ENCODE measurements at places on chromosomes 12 and 14.
A peak's percentile ranks its signal among the peaks of the same experiment; 100 is the strongest.

GRCh38 chr12:106855221-106855758 is 80.8 kb downstream of the RIC8B start:
- DNase-seq: peak; percentile 1

DNA sequence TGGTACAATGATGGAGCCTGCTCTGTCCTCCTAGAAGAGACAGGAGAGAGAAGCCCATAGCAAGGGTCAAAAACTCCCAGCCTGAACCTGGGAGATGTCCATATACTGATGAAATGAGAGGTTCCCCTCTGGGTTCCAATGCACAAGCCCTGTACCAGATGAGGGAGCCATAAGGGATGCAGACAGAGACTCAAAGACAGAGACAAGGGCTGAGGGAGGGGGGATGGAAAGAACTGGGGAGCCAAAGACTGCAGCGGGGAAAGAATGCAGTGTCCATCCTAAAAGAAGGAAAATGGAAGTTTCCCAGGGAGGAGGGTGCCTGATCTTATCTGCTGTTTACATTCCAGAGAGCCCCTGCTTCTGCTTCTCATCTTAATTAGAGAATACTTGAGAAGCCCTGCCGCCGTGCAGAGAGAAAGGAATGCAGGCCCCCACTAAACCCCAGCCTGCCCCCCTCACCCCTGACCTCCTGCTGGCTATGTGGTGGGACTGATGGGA is 27.7 kb downstream of the KRT18 start:
- no peak for DNase-seq

DNA sequence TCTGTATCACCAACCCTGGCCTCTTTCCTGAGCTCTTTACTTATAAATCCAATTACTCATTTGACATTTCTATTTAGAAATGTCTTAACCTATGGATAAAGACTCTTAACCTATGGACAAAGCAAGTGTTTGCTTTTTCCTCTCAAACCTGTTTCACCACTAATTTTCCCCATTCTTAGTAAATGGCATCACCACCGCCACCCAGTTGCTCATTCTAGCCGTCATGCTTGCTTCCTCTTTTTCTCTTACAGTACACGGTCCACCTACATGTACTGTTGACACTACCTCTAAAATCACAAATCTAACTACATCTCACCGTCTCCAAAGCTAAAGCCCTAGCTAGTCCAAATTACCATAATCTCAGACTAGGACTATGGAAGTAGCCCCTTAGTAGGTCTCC is 60.0 kb downstream of the CAPS2 start:
- no peak for DNase-seq

DNA sequence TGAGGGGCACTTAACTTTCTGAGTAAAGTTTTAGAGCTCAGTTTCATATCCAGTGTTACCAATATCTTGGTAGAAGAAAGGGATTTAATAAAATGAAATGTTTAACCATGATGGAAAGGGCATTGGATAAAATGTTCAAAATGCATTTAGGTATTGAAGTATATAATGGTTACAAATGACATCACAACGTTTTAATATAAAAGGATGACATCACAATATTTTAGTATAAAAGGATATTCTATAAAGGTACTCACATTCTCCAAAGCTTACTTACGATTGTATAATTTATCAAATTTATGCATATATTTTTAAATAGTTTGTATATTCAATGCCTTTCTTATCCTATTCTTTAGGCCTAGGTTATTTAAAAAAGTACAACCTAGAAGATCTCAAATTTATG is 226.1 kb downstream of the PPFIA2 start:
- DNase-seq: no peak

- DNase-seq: no peak
Measured at GRCh38 chr14:71602524-71602923, 329.7 kb upstream of the RGS6 start.

GRCh38 chr12:71719647-71720370 is 33.9 kb downstream of the TMEM19 start:
- no peak for DNase-seq

GRCh38 chr12:13104409-13104808 is 942 bp upstream of the GSG1 start:
- no peak for DNase-seq

- peak; percentile 68 for DNase-seq
Measured at GRCh38 chr14:80621701-80622100, 319.8 kb downstream of the CEP128 start.

DNA sequence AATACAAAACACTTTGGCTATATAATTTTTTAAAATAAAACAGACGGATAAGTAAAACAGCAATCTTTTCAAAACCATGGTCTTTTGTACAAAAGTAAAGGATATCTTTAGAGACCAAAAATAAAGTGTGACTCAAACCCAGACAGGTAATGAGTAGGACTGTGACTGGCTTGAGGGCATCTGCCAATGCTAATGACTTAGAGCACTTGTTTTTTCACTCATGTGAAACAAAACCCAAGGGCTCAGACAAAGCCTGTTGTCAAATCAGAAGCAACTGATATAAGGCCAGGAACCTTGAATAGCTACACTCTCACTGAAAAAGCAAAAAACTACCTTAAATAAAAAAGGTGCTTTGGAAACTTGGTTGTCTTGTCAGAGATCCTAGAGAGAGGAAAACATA is 357.4 kb downstream of the TMEM117 start:
- no peak for DNase-seq

DNA sequence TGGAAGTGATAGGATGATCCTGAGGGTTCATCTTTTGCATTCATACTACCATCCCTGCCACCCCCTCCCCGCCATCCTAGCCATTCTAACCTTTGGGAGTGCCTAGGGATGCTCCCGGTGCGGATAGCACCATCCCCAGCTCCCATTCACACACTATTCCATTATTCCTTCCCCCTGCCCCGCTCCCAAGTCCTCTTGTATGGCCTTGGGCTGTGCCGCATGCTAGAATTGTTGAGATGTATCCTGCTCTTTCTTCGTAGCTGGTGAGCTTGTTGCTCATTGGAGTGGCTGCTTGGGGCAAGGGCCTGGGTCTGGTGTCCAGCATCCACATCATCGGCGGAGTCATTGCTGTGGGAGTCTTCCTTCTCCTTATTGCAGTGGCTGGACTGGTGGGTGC is 644 bp downstream of the TSPAN31 start:
- DNase-seq: no peak

- DNase-seq: no peak
Measured at GRCh38 chr14:92719890-92720323, 28.5 kb downstream of the LGMN start.

- peak; percentile 52 for DNase-seq
Measured at GRCh38 chr12:1776170-1776921, 44.0 kb upstream of the LRTM2 start.

DNA sequence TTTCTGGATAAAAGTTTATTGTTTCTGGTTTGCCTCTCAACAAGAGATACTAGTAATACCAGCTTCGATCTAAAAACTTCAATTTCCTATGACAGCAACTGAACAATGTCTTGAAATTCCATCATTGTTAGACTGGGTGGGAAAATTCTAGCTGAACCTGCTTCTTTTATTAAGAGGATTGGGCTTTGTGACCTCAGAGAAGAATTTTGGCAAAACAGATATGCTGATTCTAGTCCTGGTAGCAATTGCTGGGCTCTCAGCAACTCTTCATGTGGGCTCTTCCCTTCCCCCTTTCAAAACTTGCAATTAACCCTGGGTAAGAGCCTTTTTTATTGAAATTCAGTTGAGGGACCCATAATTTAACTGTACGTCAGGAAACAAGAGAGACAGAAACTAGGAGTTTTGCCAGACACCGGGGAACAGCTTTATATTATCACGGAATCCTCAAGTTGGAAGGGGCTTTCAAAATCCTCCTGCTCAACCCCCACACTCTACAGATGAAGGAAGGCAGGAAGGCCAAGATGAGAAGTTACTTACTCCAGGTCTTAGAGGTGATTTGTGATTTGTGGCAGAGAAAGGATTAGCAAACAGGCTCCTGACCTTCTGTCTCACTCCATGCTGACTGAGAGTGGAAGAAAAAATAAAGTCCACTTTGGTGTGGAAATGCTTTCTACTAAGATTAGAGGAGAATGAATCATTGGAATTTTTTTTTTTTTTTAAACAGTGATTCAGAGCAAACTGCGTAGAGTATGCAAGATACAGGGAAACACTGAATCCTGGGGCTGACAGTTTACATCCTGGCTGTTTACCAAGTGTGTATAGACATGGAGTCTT is 239.0 kb upstream of the ATP2B1 start:
- peak; percentile 85 for DNase-seq

- DNase-seq: no peak
Measured at GRCh38 chr14:33781236-33781635, 169.6 kb downstream of the EGLN3 start.

DNA sequence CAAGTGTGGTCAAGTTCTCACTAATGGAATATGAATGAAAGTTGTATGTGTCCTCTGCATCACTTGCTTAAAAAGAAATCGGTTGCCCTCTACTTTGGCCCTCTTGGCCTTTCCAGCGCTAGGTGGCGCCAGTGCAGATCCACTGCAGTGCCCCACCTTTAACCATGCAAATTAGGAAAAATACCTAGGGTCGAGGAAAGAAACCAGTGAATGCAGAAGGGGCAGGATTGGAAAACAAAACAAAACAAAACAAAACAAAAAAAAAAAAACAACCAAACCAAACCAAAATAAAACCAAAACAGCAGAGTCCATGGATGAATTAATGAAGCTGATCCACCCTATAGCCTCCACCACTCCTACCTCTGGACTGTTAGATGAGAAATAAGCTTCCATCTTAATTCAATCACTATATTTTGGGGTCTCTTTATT is 12.9 kb upstream of the NEMF start:
- DNase-seq: peak; percentile 84

DNA sequence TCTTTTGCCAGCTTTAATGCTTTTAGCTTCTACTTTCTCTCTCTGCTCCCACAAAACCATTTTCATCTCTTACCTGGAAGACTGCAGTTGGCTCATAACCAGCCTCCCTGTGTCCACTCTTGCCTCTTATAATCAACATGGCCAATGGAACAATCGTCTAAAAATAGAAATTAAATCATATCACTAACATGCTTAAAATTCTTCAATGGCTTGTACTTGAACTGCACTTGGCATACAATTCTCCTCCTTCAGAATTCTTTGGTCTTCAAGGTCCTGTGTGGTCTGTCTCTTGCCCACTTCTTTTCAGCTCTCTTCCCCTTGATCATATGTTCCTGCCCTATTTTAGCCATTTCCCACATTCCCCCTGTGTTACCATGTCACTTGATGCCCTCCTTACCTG is 342.2 kb downstream of the ATP23 start:
- DNase-seq: no peak

- DNase-seq: no peak
Measured at GRCh38 chr12:57808351-57808750, 10.2 kb downstream of the AVIL start.

DNA sequence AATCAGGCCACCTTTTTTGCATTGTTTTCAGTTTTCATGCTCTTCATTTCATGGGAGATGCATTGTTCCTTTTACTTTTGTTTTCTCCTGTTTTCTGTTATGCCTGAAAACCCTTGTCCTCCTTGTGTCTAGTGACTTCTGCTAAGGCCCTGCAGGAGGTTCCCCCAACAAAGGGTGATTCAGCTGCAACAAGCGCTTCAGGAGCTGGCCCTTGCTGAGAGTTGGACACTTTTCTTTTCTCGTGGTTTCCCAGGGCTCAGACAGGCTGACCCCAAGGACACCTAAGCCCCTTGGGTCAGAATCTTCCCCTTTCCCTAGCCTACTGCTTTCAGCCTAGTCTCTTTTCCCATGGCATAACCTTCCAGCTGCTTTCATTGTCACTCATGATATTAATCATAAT is 98.9 kb downstream of the PLXNC1 start:
- no peak for DNase-seq

DNA sequence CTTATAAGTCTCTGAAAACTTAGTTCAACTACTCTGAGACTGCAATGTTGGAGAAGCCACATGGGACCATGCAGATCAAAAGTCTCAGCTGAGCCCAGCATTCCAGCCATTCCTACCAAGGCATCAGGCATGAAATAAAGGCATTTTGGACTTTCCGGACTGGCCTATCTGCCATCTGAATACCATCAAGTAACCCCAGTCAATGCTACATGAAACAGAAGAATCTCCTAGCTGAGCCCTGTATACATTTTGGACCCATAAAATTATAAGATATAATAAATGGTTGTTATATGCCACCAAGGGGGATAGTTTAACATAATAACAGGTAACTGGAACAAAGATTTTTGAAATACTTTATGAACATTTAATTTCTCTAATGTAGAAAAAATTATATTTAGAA is 9.3 kb upstream of the TMEM260 start:
- no peak for DNase-seq

- DNase-seq: no peak
Measured at GRCh38 chr14:52789118-52789517, 2.3 kb downstream of the GNPNAT1 start.

GRCh38 chr14:71359823-71360222 is 452.6 kb downstream of the PCNX1 start:
- DNase-seq: no peak

DNA sequence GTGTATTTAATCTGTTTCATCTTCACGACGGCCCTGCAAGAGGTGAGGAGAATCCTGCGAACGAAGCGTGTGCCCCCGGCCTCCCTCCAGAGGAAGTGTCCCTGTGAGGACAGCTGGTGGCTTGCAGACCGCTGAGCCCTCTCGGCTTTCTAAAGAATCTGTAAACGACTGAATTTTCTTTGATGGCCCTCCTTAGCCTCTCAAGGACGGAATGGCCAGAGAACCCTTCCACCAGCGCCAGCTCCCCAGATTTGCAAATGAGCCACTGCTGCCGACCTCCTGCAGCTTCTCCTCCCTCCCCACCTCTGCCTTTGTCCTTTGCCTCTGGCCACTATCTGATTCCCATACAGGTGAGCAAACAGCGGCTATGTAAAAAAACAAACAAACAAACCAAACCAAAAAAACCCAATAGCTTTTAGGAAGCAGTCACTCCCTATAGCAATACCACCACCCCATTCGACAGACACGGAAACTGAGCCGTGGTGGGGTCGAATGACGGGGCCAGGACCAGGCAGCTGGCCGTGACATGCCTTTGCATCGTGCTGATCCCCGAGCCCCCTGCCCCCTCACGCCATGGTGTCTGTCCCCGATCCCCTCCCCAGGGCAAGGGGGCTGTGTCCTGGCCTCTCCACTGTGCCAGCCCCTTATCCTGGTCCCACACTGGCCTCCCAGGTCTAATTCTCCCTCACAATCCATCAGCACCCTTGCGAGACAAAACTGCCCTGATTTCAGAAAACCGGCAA is 23.6 kb downstream of the RFLNA start:
- DNase-seq: no peak

DNA sequence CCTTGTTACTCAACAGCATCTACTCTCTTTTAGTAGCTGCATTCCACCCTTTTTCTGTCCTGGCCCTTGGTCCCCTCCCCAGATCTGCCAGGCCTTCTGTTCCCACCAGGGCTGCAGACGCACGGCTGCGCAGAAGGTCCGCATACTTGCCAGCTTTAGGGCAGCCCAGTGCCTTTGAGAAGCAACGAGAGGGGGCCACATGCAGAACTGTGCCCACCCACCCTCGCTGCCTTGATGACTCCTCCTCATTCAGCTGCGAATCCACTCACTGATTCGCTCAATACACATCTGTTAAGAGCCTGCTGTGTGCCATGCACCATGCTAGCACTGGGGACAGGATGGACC is 39.2 kb downstream of the PRIMA1 start:
- no peak for DNase-seq

Data from dermis blood vessel endothelial cell (primary cell).